ENCODE measurements at places on chromosomes 6 and 20.
A peak's percentile ranks its signal among the peaks of the same experiment; 100 is the strongest.

DNA sequence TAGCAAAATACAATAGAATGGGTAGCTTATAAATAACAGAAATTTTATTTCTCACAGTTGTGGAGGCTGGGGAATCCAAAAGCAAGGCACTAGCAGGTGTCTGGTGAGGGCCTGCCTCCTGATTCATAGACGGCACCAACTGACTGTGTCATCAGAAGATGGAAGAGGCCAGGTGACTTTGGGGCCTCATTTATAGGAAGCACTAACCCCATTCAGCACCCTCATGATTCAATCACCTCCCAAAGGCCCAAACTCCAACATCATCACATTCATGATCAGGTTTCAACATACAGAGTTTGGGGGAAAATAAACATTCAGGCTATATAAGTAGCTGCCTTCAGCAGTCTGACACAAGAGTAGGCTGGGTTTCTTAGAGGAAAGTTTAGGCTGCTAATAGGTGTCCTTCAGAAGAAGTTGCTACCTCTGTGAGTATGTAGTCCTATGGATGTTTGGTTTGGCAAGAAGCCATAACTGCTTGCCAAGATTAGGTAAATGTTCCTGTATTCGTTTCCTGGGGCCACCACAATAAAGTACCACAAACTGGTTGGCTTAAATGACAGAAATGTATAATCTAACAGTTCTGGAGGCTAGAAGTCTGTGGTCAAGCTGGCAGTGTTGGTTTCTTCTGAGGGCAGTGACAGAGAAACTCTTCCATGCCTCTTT is 48.8 kb downstream of the NT5E start:
- DNase-seq = peak; percentile 36
- no peaks in the 10 kb centered on the region for H3K27me3 ChIP-seq
- no peak overlapping the region for H3K4me3 ChIP-seq
- H3K27ac ChIP-seq = no peak overlapping the region
- H3K36me3 ChIP-seq = peaks cover 2% of the 10 kb centered on the region

GRCh38 chr6:56366141-56366852 is 118.9 kb upstream of the COL21A1 start:
- H3K27ac ChIP-seq = no peak overlapping the region
- no peaks in the 10 kb centered on the region for H3K36me3 ChIP-seq
- no peak for DNase-seq
- no peak overlapping the region for H3K4me3 ChIP-seq
- H3K4me1 ChIP-seq = peaks cover 9% of the 10 kb centered on the region
- no peaks in the 10 kb centered on the region for H3K27me3 ChIP-seq

- no peak overlapping the region for H3K27ac ChIP-seq
- no peak for DNase-seq
- H3K4me1 ChIP-seq = no peaks in the 10 kb centered on the region
- H3K27me3 ChIP-seq = no peaks in the 10 kb centered on the region
Measured at GRCh38 chr20:49637046-49637637, 69.2 kb upstream of the PTGIS start.

DNA sequence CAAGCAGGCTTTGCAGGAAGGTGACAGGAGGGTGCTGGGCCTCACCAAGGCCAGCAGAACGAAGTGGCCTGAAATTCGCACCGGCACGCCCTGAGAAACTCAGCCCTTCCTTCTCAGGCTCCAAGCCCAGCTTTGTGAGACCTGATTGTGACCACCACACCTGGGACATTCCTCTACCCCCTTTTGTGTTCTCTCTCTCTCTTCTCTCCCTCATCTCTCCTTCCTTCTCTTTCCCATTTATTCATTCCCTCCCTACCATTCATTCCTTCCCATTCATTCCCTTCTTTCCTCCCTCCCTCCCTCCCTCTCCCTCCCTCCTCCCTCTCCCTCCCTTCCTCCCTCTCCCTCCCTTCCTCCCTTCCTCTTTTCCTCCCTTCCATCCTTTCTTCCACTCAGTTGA is 8.8 kb downstream of the CD93 start:
- H3K27ac ChIP-seq = no peak overlapping the region
- H3K4me3 ChIP-seq = no peak overlapping the region
- no peaks in the 10 kb centered on the region for H3K4me1 ChIP-seq
- H3K36me3 ChIP-seq = no peaks in the 10 kb centered on the region
- H3K27me3 ChIP-seq = no peaks in the 10 kb centered on the region
- no peak for DNase-seq

DNA sequence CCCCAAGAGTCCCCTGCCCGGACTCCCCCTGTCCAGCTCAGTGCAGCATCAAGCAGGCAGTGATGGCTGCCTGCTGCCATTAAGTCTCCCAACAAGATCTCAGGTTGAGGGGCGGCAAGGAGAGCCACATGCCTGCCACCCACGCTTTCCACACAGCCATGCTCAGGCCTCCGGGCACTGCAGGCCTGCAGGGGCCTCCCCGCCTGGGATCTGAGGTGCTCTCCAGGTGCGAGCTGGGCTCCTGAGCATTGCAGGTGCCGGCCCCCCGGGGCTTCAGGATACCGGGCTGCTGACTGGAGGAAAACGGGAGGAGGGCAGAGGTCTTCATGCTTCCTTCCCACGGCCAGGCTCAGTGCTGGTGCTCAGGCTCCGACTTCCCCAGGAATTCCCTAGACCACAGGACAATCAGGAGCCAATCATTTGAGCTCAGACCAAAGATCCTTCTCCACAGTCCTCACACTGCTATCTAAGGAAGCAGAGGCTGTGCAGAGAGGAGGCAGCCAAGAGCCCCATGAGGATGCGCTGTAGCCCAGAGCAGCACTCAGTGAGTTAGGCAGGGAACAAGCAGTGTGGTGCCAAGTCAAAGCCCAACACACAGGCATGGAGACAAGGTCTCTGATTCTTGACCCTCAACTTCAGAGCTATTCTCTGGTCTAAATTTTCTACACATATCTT is 52.7 kb downstream of the PYGB start:
- H3K4me3 ChIP-seq = no peak overlapping the region
- peaks cover 19% of the 10 kb centered on the region for H3K36me3 ChIP-seq
- no peaks in the 10 kb centered on the region for H3K27me3 ChIP-seq
- H3K4me1 ChIP-seq = peaks cover 14% of the 10 kb centered on the region

- no peaks in the 10 kb centered on the region for H3K36me3 ChIP-seq
- peaks cover 22% of the 10 kb centered on the region for H3K4me1 ChIP-seq
- no peak overlapping the region for H3K4me3 ChIP-seq
- no peak overlapping the region for H3K27ac ChIP-seq
Measured at GRCh38 chr6:4374216-4374615, 238.8 kb upstream of the ECI2 start.

- DNase-seq = no peak
- no peaks in the 10 kb centered on the region for H3K36me3 ChIP-seq
- no peak overlapping the region for H3K27ac ChIP-seq
- H3K4me1 ChIP-seq = no peaks in the 10 kb centered on the region
Measured at GRCh38 chr6:81854474-81854873, 102.0 kb upstream of the TENT5A start.

- no peak overlapping the region for H3K4me3 ChIP-seq
- no peaks in the 10 kb centered on the region for H3K36me3 ChIP-seq
- H3K4me1 ChIP-seq = no peaks in the 10 kb centered on the region
Measured at GRCh38 chr20:11483697-11484096, 434.0 kb upstream of the BTBD3 start.

DNA sequence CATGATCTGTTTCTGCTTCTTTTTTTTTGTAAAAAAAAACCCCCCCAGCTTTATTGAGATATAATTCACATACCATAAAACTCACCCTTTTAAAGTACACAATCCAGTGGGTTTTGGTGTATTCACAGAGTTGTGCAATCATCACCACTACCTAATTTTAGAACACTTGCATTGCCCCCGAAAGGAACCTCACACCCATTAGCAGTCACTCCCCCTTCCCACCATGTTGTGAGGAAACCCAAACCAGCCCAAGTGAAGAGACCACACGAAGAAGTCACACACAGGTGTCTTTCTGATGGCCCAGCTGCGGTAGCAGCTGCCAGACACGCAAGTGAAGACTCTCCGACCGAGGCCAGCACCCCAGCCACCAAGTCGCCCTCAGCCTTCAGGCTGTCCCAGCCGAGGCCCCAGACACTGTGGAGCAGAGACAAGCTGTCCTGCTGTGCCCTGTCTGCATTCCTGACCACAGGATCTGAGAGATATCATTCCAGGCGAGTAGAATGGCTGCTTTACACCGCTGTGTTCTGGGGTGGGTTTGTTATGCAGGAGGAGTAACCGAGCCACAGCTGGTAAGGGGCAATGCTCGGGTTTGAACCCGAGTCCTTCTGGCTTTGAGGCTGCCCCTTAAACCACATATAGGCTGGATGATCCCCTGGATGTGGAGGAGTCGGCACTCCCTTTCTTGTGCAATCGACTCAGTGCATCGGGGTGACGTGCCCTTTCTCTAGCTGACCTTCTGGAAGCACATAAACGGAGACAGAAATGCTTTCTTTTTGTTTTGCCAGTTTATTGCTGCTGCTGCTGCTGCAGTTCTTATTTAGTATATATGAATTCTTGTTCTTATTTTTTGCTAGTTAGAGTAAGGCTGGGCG is 59.1 kb upstream of the PTPN1 start:
- peaks cover 18% of the 10 kb centered on the region for H3K4me1 ChIP-seq
- H3K4me3 ChIP-seq = no peak overlapping the region

DNA sequence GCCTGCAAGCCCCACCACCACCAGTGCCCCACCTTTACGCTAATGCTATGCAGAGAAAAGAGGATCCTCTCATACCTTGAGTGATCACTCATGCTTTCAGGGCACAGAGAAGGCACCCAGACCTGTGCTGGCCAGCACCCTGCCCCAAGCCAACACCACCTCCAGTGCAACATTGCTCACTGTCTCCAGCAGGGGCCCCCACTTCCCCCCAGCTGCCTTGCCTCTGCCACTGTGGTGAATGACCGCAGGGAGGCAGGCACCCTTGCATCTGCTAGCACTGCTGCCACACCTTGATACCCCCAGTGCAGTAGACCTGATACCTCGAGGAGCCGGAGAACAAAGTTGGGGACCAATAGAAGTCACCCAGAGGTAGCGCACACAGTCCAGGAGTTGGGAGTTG is 139.2 kb upstream of the PLN start:
- H3K27me3 ChIP-seq = no peaks in the 10 kb centered on the region
- no peak for DNase-seq
- no peaks in the 10 kb centered on the region for H3K4me1 ChIP-seq
- no peak overlapping the region for H3K4me3 ChIP-seq
- no peaks in the 10 kb centered on the region for H3K36me3 ChIP-seq

DNA sequence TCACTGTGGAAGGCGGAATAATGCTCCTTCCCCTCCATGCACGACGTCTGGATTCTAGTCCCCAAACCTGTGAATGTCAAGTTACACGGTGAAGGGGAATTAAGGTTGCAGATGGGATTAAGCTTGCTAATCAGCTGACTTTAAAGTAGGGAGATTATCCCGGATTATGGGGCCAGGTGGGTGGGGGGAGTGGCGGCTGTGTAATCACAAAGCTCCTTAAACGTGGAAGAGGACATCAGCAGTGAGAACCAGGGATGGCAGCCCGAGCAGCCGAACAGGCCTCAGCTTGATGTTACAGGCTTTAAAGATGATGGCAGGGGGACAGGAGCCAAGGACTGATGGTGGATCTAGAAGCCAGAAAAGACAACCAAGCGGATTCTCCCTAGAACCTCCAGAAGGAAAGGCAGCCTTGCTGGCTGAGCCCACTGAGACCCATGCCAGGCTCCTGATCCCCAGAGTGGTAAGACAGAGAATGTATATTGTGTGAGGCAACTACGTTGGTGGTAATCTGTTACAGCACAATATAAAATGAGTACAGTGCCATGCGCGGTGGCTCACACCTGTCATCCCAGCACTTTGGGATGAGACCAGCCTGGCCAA is 117.5 kb downstream of the SCML4 start:
- no peak overlapping the region for H3K27ac ChIP-seq
- H3K4me1 ChIP-seq = peaks cover 2% of the 10 kb centered on the region
- no peaks in the 10 kb centered on the region for H3K36me3 ChIP-seq
- no peak overlapping the region for H3K4me3 ChIP-seq
- no peak for DNase-seq
- H3K27me3 ChIP-seq = peaks cover 3% of the 10 kb centered on the region

DNA sequence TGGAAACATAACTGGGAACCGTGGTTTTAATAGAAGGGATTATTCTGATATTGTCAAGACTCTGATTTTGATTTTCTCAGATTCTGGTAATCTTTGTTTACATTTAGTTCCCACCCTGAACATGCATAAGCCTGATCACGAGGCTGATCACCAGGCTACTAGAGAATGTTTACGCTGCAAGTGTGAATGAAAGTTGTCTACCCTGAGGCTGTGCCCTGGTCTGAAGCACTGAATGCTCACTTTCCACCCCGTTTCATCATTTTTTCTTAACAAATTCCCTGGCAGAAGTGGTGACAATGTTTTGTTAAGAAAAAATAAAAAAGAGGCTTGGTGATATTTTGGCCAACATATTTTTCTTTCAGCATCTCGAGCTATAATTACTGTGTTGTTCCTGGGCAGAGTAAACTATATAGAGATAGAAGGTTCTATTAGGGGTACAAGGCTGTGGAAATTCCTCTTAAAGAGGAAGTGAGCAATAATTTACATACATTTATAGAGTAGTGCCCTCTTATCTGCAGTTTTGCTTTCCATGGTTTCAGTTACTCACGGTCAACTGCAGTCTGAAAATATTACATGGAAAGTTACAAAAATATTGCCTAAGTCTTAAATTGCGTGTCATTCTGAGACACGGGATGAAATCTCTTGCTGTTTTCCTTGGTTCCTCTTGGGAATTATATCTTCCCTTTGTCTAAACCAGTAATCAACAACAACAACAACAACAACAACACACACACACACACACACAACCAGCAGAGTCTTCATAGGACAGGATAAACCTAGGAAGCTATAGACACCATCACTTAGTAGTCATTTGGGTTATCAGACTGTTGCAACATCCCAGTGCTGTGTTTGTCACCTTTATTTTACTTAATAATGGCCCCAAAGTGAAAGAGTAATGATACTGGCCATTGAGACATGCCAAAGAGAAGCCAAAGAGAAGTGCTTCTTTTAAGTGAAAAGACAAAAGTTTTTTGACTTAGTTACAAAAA is 566.6 kb upstream of the CITED2 start:
- peak; percentile 46 for DNase-seq
- no peaks in the 10 kb centered on the region for H3K27me3 ChIP-seq
- no peak overlapping the region for H3K27ac ChIP-seq
- peaks cover 4% of the 10 kb centered on the region for H3K4me1 ChIP-seq
- no peak overlapping the region for H3K4me3 ChIP-seq
- H3K36me3 ChIP-seq = no peaks in the 10 kb centered on the region

DNA sequence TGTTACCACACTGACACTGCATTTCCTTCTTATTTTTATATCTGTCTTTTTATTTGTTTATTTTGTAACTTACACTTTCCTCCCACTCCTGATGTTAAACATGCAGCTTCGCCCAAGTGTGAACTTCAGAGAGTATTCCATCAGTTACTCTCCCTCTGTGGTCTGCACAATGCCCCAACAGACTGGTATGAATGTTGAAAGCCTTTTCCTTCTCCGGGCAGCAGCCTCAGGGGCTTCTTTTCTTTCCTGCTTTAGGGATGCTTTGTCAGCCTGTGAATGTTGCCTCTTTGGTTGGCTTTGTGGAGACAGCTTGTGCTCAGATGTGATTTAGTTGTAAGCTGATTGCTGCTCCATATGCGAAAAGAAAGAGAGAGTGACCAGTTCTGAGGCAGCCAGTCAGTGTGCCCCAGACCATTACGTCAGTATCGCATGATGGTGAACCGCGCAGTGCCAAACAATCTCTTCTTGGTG is 44.0 kb downstream of the SMPDL3A start:
- H3K4me1 ChIP-seq = no peaks in the 10 kb centered on the region
- H3K27ac ChIP-seq = no peak overlapping the region
- no peak for DNase-seq
- H3K36me3 ChIP-seq = no peaks in the 10 kb centered on the region

- H3K36me3 ChIP-seq = no peaks in the 10 kb centered on the region
- H3K27ac ChIP-seq = no peak overlapping the region
- H3K4me3 ChIP-seq = no peak overlapping the region
- no peaks in the 10 kb centered on the region for H3K4me1 ChIP-seq
- DNase-seq = no peak
Measured at GRCh38 chr20:63551068-63551467, 2.9 kb upstream of the FNDC11 start.
